Omental fat pad (tissue), 4 donors: ENCODE measurements at places on chromosomes 7 and 10.

GRCh38 chr7:32336726-32337125 is 153.5 kb downstream of the LSM5 start:
- DNase-seq = no peak

DNA sequence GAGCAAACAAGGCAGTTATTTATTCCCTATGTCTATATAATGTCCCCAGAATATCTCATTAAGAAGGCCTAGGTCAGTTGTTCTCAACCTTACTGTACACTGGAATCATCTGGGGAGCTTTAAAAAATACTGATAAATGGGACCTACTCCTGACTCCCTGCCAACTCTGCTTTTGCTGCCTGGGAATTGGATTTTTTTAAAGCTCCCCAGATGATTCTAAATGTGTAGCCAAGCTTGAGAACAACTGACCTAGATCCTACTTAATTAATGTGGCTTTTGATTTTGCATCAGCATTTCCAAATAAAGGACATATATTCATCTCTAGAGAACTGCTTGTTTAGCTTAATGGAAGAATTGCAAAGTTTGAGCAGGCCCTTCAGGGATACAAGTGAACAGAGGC is 91.7 kb upstream of the HPS1 start:
- no peak for DNase-seq

GRCh38 chr10:49365675-49366415 is 30.0 kb downstream of the DRGX start:
- no peak for DNase-seq

DNA sequence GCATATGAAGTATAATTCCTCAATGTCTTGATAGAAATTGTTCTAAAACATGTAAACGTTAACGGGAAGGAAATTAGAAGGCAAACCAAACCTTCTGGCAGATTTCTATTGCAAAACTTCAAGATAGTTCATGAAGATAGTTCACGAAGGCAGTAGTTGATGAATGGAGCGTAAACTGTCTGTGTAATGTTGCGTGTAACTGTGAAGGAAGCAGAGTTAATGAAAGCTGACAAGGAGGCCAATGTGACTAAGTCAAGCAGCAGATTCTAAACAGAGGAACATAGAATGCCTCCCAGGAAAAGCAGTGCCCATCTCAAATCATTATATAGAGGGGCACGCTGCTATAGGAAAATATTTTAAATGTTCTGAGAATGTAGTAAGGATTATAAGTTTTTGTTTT is 659.7 kb upstream of the IGFBP3 start:
- no peak for DNase-seq

GRCh38 chr7:40915071-40915470 is 780.3 kb downstream of the SUGCT start:
- DNase-seq = no peak

GRCh38 chr7:69947998-69948397 is 349.7 kb downstream of the AUTS2 start:
- no peak for DNase-seq

DNA sequence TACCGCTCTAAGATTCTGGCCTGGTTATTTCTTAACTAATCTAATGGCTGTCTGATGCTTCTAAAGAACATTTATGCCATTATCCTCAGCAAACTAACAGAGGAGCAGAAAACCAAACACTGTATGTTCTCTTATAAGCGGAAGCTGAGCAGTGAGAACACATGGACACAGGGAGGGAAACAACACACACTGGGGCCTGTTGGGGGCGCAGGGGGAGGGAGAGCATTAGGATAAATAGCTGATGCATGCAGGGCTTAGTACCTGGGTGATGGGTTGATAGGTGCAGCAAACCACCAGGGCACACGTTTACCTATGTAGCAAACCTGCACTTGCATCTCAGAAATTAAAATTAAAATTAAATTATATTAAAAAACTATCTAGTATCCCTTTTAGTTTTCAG is 853.5 kb downstream of the GATA3 start:
- DNase-seq = no peak

DNA sequence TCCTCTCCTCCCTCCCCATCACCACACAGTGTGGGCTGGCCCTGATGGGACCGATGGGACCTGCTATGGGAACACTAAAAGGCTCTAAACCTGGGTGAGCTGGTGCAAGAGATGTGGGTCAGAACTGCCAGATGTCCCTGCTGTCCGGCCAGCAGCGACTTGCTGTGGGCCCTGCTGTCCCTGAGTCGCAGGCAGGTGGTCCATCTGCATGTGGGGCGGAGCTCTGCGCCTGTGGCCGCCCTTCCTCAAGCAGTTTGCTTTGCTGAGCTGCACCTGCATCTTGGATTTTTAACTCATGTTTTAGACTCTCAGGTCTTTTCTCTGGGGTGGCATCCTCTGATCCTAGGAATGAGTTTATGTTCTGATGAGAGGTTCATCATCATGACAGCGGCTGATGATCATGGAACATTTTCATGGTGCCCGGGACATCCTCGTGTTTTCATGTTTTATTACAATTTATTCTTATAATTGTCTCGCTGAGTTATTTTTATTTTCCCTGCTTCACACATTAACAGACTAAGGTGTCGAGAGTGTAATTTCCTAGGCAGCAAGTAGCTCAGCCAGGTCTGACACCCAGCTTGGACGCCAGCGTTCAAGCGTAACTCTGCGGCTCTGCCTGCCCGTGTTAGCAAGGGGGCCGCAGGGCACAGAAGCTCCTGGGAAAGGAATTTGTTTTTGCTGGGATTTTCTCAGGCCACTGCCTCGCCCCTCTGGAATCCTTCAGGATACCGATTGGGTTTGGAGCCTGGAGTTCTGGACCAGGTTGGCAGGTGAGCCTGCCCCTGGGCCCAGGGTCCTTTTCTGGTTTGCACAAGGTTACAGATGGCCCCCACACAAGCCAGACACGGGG is 615.2 kb upstream of the FOXK1 start:
- no peak for DNase-seq

- DNase-seq = no peak
These were observed 621.9 kb downstream of the ACTR3B start for GRCh38 chr7:153381275-153382040.

DNA sequence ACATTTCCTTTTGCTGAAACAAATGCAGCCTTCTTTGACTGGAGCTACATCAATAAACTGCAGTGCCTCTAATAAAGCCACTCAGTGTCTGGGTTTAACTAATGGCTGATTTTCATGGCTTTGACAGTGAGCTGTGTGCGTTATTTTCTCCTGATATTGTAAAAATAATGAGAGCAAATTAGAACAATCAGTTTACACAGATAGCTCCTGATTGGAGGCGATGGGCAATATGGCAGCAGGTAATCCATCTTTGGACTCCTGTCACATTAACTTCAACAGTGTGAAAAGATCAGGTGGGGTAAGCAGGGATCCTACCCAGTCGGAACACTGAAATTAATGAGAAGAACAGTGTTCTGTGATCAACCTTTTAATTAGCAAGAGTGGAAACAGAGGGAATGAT is 100.7 kb downstream of the POLL start:
- no peak for DNase-seq

GRCh38 chr7:152866791-152867501 is 107.4 kb downstream of the ACTR3B start:
- DNase-seq = no peak

DNA sequence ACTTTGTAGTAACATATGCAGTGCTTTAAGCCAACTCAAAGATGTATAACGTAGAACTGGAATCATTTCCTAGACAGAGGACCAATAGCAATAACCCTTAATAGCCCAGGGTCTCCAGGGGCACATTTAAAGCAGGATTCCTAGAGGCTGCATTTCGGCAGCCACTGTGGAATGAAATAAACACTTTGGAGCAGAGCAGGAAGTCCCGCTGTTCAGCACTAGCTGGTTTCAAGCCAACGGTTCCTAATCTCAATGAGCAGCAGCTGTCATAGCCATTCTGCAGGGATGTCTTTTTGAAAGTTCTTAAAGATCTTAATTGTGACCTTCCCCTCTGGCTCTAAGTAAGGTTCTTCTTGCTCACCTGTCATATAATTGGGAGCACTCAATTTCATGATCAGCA is 18.4 kb upstream of the MACROH2A2 start:
- DNase-seq = no peak

DNA sequence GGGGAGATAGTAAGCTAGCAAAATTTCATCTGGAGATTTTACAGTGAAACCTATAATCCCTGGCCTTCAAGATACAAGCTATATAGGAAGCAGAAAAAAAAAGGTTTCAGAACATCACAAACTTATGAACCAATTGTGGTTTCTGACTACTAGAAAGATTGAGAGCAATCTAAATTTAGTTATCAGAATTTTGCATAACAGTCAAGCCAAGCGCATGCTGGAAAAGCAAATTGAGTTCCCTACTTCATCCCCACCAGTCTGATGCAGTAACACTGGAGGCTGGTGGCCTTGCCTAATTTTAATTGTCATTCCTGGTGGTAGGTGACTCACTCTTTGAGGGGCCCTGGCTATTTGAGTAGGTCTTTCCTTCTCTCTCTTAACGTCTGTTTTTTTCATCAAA is 46.3 kb upstream of the ELMO1 start:
- no peak for DNase-seq

- no peak for DNase-seq
These were observed 94.0 kb upstream of the TARP start for GRCh38 chr7:38367301-38367890.

- DNase-seq = no peak
These were observed 247.4 kb upstream of the TEX47 start for GRCh38 chr7:89042940-89043339.

GRCh38 chr10:28946479-28946878 is 269.2 kb downstream of the BAMBI start:
- no peak for DNase-seq

DNA sequence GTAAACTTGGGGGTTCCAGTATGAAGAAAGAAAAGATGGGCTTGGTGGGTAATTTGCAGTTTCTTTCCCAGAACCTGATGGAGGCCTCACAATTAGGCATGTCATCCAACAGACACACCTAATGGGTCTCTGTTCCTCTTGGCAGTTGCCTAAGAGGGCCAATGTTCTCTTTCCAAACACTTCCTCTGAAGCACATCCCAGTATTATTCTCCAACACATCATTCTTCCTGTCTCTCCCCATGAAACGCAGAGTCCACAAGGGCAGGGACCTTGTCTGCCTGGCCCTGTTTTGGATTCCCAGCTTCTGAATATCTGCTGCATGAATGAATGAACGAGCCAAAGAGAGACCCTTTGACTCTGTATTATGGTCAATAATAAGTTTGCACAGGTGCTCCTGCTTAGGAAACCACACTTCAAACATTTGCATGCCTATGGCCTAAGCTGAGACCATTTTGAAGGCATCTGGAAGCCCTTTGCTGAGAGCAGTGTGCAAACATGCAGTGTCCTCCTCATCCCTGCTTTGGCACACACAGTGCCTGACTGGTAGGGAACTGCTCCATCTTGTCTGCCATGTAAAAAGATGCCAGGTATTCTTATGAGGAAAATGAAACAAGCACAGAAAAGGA is 100.9 kb upstream of the CHST15 start:
- DNase-seq = no peak

DNA sequence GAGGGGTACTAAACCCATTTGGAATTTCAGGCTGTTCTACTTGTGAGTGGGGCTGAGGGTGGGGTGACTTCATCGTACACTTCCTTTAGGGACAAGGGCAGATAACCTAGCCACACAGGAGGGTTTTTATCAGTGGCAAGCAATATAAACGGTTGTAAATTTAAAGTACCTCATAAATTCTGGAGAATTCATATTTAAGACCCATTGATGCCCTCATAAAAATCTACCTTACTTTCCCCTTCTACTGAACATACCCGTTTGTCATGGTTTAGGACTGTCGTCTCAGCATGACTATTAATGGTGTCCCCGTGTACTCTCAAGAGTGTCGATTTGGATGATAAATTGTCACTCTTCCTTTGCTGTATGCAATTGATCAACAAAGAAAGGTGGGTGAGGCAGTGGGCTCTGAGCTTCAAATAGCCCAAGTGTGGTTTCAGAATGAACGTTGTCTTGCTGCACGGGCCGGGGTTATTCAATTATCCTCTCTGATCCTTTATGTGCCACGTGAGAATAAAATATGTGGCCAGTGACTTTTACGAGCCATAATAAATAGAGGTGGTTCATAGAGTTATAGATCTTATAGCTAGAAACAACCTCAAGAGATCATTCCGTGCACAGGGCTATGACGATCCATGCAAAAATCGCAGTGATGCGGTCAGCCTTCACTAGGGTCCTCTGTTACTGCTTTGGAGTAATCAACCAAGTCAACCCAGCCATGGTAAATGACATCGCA is 82.2 kb downstream of the FAM107B start:
- no peak for DNase-seq

DNA sequence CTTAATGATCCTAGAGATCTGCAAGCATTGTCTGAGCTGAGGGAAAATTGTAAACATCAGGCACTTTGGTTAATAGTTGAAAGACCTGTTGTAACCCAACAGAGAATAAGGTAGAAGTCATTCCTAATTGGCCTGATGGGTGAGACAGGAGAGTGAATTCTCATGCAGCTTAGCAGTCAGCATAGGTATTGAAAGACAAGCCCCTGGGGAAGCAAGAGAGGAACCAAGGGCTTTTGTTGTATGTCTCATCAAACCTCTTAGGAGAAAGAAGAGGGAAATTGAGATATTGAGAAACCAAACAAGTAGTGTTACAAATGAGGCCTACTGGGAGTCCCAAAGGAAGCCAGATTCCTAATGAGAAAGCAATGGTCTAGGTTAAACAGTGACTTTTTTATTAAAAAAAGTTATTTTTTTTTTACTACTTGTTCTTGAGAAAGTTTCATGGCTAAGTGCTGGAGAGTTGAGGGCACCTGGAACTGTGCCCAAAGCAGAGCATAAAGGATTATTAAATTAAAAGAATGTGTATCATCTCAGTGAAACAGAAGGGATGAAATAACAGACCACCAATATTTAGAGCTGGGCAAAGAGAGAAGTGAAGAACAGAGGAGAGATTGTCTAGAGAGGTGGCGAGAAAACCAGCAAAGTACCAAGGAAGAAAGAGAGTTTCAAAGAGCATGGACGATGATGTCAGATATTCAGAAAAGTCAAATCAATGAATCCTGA is 168.9 kb downstream of the CDK14 start:
- no peak for DNase-seq

DNA sequence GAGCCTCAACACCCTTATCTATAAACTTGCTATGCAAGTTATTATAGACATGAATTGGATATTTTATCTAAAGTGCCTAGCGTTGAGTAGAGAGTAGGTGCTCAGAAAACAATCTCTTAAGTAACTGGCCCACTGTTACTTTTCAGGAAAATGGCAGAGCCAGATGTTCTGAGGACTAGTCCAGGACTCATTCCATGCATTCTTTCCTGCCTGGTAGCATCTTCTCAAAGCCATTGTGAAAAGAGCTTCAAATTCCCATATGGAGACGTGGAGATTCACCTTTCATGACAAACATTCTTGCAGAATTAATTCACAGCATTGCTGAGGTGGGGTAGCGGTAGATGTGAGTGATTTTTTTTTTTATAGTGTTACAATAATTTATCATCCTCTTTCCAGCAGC is 35.9 kb upstream of the ITPRID1 start:
- DNase-seq = no peak

- no peak for DNase-seq
These were observed 55.9 kb upstream of the PCGF5 start for GRCh38 chr10:91164520-91165065.

GRCh38 chr7:144776447-144776846 is 59.4 kb downstream of the TPK1 start:
- DNase-seq = no peak

GRCh38 chr7:145797507-145797906 is 319.1 kb upstream of the CNTNAP2 start:
- no peak for DNase-seq

- no peak for DNase-seq
These were observed 31.3 kb downstream of the LAMB1 start for GRCh38 chr7:107971613-107972012.

- DNase-seq = no peak
These were observed 447.9 kb upstream of the PFKP start for GRCh38 chr10:2619472-2619871.
